ENCODE measurements at places on chromosomes 16 and 17.
A peak's percentile ranks its signal among the peaks of the same experiment; 100 is the strongest.

GRCh38 chr16:67707210-67707609 is 11.9 kb downstream of the GFOD2 start:
- no peak for DNase-seq

GRCh38 chr16:46736695-46737094 is 11.4 kb downstream of the MYLK3 start:
- DNase-seq, result no peak

DNA sequence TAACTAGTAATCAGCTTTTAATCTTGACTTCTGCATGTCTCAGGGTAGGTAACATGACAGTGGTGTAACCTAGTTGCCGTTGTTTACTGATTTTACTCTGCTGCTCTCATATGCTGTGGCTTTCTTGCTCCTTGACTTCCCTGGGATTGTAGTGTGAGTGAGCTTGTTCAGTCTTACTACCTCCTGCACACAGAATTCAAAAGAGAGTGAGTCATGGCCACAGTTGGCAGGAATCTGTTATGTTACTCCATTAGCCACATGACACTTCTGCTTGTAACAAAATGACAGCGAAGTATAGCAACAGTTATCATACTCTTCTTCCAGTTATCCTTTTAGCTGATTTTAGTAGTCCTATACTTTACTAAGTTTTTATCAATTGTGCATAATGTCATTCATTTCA is 18.8 kb downstream of the TNRC6A start:
- DNase-seq, result peak; percentile 22

DNA sequence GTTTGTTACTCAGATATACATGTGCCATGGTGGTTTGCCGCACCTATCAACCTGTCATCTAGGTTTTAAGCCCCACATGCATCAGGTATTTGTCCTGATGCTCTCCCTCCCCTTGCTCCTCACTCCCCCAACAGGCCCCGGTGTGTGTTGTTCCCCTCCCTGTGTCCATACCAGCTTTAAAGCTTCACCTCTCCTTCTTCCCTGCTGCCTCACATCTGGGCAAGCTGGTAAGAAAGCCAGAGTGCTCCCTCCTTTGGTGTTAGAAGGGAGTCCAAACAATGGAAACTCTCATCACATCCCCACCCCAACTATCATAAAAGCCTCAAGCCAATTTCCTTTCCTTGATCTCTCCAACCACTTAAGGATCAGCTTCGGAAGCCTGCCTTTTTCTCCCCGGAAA is 1115.6 kb upstream of the GOT2 start:
- DNase-seq, result no peak

- DNase-seq, result no peak
Measured at GRCh38 chr17:27804113-27804512, 3.8 kb upstream of the NOS2 start.
